ENCODE measurements at places on chromosomes 5 and 9.

- no peak for DNase-seq
Measured at GRCh38 chr5:158543539-158544387, 556.0 kb downstream of the EBF1 start.

GRCh38 chr5:139062910-139063663 lies 135.1 kb downstream of the SIL1 start:
- no peak for DNase-seq

- DNase-seq = no peak
Measured at GRCh38 chr5:6522331-6522730, 73.7 kb downstream of the UBE2QL1 start.

DNA sequence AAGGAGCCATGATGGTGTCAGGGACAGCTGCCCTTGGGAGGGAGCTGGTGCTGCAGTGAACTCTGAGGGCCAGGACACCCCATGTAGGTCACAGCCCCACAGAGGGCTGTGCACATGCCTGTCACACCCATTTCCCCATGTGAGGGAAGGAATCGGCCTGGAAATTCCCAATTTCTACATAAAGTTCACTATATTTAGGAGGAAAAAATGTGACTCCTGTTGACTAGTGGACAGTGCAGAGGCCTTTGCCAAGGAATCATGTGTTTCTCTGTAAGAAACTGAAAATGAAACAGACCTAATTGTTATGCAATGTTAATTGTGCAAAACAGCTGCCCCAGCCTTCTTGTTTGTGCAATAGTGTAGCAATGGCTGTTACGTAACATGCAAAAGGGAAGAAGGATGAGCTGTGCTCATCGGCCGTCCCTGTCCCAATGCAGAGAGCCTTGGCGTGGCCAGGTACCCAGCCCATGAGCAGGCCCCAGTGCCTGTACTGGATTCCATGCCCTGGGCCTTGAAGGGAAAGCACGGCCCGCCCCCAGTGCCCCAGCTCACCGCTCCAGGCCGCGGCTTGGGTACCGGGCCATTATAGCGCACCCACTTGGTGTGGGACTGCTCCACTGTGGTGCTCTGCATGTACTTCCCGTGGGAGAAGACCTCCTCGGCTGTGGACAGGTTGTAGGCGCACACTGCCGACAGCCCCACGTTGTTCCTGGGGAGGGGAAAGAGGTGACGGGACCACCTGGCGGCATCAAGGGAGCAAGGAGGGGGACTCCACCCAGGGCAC lies 70.0 kb downstream of the SECISBP2 start:
- DNase-seq = no peak

GRCh38 chr9:23542438-23542837 lies 283.6 kb downstream of the ELAVL2 start:
- DNase-seq = no peak

GRCh38 chr5:171906703-171907590 lies 99.5 kb downstream of the FBXW11 start:
- no peak for DNase-seq

DNA sequence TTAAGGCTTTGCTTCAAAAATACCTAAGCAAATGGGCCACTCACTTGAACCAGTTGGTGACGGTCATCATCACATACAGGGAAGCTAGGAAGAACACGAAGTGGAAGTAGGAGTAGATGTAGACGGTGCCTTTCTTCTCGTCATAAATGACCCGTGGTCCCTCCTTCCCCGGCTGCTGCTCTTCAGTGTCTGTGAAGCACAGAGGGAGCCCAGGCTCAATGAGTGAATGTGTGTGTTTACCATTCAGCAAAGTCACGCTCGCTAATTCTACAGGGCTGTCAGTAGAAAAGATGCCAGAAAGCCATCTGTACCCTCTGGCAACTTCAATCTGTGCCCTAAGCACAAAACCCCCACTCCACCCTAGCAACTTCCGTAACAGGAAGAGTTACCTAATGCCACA lies 109.8 kb downstream of the SERINC5 start:
- no peak for DNase-seq

Measured in urothelium cell line (cell line).